ENCODE measurements at places on chromosomes 2 and 18. TPM values are rescaled to one million over a fixed set of nuclear protein-coding genes. Genes with fewer than 3 reads are reported as not detected.
A peak's percentile ranks its signal among the peaks of the same experiment; 100 is the strongest.

GRCh38 chr2:202149155-202149762 is 76.2 kb downstream of the KIAA2012 start:
- H3K27me3 ChIP-seq: no peaks in the 10 kb centered on the region
- H3K27ac ChIP-seq: no peak overlapping the region
- no peak overlapping the region for H3K4me3 ChIP-seq
- no peaks in the 10 kb centered on the region for H3K36me3 ChIP-seq
- no peaks in the 10 kb centered on the region for H3K4me1 ChIP-seq

- no peak overlapping the region for H3K4me3 ChIP-seq
- H3K27ac ChIP-seq: no peak overlapping the region
- H3K27me3 ChIP-seq: no peaks in the 10 kb centered on the region
- DNase-seq: no peak
- no peaks in the 10 kb centered on the region for H3K4me1 ChIP-seq
- H3K36me3 ChIP-seq: peaks cover 37% of the 10 kb centered on the region
Measured at GRCh38 chr2:73952499-73953446, 26.1 kb downstream of the DGUOK start.

- H3K36me3 ChIP-seq: no peaks in the 10 kb centered on the region
- no peak overlapping the region for H3K27ac ChIP-seq
- H3K4me1 ChIP-seq: peaks cover 6% of the 10 kb centered on the region
- no peaks in the 10 kb centered on the region for H3K27me3 ChIP-seq
- DNase-seq: peak; percentile 47
Measured at GRCh38 chr2:28134262-28134812, 243.8 kb downstream of the BABAM2 start.

- DNase-seq: no peak
- no peak overlapping the region for H3K27ac ChIP-seq
- H3K27me3 ChIP-seq: no peaks in the 10 kb centered on the region
- H3K36me3 ChIP-seq: peaks cover 5% of the 10 kb centered on the region
Measured at GRCh38 chr2:109497463-109497862, 116.3 kb downstream of the SEPTIN10 start.

TMEM237 gene
- total RNA-seq: 27.5 TPM

SCN7A gene
- 178 TPM for total RNA-seq

Measured in lung (tissue), 17 donors.